Stimulated activated CD8-positive, alpha-beta memory T cell treated with anti-CD3 and anti-CD28 coated beads, Interleukin-15, amount 100 ng/mL, for 4 hours (primary cell): ENCODE measurements at places on chromosomes 2 and 18.

DNA sequence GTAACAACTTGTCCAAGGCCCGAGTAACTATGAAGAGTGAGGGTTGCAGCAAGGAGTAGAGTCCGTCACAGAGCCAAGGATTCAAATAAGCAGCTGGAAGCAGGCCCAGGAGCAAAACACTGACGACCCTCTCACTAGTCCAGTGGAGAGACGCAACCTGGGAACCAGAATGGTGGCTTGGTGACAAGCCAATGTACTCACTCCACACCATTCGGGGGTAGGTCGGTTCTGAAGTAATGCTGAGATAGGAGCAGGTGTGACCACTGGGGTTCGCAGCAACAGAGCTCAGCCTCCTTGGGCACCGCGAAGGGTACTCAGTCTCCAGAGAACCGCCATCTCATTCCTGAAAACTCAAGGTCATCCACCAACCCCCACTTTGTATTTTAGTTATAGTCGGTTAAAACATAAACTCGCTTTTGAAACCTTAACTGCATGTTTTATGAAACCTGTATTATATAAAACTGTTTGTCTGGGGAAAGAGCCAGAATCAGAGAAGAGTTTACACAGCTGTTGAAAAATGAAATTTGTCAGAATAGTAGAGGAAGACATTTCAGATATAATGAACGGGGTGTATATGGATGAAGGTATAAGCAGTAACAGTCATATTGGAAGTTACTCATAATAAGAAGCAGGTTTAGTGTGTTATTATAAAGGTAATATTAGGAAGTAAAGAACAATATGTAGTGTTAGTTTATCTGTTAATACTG lies 8.6 kb downstream of the ANKRD62 start:
- no peak for DNase-seq

DNA sequence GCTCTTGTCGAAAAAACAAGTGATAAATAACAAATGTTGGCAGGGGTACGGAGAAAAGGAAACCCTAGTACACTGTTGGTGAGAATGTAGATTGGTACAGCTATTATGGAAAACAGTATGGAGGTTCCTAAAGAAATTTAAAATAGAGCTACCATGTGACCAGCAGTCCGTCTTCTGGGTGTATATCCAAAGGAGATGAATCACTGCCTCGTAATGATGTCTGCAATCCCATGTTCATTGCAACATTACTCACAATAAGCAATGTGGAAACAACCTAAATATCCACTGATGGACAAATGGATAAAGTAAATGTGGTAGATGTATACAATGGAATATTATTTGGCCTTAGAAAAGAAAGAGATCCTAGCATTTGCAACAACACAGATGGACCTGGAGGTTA lies 50.6 kb downstream of the SLC16A14 start:
- DNase-seq: no peak

- DNase-seq: no peak
Observed at GRCh38 chr2:212495046-212495445, 43.6 kb downstream of the ERBB4 start.

DNA sequence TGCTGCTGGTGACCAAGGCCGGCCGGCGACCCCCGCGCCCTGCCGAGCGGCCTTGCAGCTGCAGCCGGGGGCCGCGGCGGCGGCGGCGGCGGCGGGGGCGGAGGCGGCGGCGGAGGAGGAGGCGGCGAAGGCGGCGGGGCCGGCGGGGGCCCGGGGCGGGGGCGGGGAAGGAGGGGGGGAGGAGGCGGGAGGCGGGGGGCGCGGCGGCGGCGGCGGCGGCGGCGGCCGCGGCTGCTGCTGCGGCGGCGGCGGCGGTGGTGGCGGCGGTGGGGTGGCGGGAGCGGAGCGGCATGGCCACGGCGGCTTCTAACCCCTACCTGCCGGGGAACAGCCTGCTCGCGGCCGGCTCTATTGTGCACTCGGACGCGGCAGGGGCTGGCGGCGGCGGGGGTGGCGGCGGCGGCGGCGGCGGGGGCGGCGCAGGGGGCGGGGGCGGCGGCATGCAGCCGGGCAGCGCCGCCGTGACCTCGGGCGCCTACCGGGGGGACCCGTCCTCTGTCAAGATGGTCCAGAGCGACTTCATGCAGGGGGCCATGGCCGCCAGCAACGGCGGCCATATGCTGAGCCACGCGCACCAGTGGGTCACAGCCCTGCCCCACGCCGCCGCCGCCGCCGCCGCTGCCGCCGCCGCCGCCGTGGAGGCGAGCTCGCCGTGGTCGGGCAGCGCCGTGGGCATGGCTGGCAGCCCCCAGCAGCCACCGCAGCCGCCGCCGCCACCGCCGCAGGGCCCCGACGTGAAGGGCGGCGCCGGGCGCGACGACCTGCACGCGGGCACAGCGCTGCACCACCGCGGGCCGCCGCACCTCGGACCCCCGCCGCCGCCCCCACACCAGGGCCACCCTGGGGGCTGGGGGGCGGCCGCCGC lies 1.5 kb downstream of the POU3F3 start:
- no peak for DNase-seq

DNA sequence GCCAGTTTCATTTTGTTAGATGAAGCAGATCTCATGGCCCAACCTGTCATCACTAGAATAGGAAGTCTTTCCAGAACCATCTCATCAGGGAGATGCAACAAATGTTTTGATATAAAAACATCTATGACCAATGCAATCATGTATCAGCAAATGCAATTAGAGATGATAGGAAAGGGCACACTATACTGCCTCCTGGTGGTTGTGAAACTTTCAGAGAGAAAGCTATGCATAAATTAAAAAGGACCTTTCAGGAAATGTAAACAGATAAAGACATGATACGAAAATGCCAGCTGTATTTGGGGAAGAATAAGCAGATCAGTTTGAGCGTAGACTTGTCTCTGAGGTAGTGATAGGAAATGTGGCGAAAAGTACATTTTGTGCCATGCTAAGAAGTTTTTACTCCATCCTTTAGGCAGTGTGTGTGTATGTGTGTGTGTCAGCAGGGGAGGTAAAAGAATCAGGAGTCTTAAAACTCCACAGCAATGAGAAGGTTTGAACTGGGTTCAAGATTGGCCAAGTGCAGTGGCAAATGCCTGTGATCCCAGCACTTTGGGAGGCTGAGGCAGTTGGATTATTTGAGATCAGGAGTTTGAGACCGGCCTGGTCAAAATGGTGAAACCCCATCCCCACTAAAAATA lies 479.3 kb downstream of the CPS1 start:
- no peak for DNase-seq

DNA sequence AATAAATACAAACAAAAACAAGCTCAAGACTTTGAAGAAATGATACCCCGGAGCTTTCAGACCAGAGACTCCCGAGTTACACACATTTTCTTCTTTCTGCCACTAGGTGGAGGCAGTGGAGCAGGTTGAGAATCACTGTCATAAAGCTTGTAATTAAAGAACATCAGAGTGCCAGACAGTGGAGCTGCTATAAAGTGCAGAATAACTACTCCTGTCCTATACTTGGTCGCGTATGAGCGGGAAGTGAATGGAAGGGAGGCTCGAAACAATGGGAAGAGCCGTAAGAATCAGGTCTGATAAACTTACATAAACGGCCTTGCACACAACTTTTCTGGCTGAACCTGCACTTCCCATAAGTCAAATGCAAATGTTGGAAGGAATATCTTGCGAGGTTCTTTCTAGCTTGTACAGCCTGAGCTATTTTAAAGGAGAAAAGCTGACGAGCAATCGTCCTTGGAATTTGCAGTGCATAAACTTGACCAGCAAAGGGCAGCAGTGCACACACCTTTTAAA lies 189.0 kb downstream of the RPIA start:
- no peak for DNase-seq

GRCh38 chr2:116023026-116023425 lies 1580.6 kb downstream of the DPP10 start:
- no peak for DNase-seq

GRCh38 chr2:100178864-100179263 lies 36.5 kb upstream of the AFF3 start:
- DNase-seq: no peak

DNA sequence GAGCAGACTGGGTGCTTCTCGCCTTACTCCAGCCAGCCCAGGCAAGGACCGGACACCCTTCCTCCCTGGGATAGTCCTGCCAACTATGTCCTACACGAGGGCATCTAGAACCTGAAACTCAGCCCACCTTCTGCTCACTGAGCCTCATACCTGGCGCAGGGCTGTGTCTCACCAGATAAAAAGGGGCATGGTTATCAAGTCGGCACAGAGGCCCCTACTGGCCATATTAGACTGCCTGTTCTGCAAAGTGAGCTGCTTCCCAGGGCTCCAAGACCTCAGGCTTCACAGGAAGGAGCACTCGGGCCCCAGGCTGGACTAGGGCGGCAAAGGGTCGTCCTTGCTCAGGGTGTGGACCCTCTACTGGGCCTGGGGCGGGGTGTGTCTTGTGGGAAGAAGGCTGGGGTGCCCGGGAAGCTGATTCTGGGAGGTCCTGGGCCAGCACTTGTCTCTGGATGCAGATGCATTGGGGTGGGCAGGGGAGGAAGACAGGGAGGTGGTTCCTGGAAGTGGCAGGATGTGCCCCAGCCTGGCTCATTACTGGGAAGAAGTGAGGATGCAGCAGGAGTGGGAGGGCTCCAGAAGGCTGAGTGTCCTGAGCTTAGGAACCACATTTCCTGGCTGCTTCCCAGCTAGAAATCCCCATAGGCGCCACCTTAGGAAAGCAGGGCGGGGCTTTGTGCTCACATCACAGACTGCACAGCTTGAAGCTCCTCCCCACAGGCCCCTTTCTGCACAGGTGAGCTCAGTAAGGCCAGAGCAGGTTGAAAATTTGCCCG lies 19.6 kb downstream of the EHD3 start:
- DNase-seq: no peak
